ENCODE measurements at places on chromosomes 4 and X. TPM values are rescaled to one million over a fixed set of nuclear protein-coding genes. Genes with fewer than 3 reads are reported as not detected.

DNA sequence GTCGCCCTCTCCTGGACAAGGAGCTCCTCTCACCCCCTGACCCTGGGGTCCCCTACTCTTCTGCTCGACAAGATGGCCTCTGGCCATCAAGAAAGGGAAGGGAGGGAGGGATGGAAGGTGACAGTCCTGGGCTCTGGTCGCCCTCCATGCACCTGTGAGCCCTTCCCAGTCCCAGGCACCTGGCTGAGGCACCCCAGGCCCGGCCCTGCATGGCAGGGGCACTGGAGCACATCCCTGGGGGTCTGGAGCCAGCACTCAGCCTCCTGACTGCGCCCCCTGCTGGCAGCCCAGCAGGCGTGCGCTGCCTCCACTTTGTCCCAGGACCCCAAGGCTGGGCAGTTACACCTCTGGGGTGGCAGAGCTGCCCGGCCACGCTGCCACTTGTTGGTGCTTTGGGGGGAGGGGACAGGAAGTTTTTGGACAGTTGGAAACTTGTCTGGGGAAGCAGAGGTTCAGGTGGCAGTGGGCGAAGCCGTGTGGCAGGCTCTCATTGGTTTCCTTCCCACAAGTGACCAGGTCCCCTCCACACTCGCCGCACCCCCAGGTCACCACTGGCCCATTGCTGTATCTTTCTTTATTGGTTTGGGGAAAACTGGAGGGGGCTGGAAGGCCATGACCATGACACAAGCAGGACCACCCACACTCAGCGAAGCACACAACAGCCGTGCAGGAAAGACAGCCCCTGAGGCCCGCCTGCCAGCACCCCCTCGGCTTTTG, 4.3 kb downstream of the PNCK start:
- no peak for DNase-seq

- no peak for DNase-seq
These were observed 26.5 kb downstream of the SEC31A start for GRCh38 chr4:82864336-82864979.

DNA sequence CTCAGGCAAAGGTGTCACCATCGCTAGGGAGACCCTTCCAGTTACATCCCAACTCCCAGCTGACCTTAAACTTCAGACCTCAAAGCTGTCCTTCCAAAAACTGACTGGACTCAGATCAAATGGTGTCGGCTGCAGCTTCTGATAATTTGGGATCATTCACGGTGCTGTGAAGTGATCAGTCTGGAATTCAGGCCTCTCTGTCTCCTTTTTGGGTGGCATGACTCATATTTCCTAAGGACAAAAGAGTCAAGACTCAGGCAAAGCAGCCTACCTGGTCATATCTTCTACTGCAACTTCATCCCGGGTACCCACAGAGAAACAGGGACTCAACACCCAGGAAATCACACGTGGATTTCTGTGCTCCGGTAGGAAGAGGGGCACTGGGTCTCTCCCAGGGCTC, 87.6 kb downstream of the SORCS2 start:
- no peak for DNase-seq

DNA sequence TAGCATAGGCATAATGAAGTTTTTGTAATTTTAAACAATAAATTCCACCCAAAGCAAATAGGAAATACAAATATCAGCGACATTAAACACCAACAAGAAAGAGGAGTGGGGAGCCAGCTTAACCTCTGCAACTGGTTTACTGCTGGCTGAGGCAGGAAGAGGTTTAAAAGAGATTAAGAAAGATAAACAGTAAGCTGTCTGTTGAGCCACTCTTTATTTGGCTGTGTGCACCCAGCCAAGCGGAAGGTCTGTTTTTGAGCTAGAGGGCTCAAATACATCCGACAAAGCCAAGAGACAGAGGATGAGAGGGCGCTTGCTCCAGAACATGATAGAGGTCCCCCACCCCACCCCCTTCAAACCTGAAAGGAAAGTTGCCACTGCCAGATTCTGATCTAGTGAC, 191.4 kb downstream of the MGST2 start:
- no peak for DNase-seq

DNA sequence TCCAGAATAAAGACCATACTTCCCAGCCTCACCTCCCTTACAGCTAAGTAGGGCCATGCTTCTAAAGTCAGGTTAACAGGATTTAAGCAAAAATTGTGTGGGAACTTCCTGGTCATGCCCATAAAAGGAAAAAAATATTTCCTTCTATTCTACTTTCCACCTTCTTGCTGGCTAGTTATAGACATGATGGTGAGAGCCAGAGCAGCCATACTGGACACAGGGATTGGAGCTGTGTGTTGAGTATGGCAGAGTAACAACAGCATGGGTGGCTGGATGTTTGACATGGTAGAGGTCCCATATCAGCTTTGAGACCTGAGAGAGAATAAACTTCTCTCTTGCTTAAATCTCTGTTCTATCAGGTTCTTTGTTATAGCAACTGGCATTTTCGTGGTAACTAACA, 15.1 kb upstream of the CBR4 start:
- DNase-seq, result no peak

GJB1 gene
- 6.2 TPM for polyA plus RNA-seq

All from left lung (tissue), 14 donors.